SIG-M5 (cell line): ENCODE measurements at places on chromosomes 11 and 22.

DNA sequence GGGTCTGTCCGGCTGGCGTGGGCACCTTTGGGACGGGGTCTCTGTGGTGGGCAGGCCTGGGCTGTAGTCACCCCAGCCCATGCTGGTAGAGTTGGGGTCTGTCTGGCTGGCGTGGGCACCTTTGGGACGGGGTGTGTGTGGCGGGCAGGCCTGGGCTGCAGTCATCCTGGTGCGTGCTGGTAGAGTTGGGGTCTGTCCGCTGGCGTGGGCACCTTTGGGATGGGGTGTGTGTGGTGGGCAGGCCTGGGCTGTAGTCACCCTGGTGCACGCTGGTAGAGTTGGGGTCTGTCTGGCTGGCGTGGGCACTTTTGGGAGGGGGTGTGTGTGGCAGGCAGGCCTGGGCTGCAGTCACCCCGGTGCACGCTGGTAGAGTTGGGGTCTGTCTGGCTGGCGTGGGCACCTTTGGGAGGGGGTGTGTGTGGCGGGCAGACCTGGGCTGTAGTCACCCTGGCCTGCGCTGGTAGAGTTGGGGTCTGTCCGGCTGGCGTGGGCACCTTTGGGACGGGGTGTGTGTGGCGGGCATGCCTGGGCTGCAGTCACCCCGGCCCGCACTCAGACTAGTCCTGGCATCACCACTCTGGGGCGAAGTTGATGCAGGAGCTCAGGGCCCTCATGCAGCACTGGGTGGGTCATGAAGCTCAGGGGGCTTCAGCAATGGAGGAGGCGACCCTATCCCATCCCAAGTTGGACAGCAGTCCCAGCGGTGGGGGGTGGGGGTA, 19.3 kb downstream of the PRR33 start:
- DNase-seq: no peak

- DNase-seq: no peak
These were observed 111.6 kb upstream of the CD82 start for GRCh38 chr11:44453871-44454270.

DNA sequence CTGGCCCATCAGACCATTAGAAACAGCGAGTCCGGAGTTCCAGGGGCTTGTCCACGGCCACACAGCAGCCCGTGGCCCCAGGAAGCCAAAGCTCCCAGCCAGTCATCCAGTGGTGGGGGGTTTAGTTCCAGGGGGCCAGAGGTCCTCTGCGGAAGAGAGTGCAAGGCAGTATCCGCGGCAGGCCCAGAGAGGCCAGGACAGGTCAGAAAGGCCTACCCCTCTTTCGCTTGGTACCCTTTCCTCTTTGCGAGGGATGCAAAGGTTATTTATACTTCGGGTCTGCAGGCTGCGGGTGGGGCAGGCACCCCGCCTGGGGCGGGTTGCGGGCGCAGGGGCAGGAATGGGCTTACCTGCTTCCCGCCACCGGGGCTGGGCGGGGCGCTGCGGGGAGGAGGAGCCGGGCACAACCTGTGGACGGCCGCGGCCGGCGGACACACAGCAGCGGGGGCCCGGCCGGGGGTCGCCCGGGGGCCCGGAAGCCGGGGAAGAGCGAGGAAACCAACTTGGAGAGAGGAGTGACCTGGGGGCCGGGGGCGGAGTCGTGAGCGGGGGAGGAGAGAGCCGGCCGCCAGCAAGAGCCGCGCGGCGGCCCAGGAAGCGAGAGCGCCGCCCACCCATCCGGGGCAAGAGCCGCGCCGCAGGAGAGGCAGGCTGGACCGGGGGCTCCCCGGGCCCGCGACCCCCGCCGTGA, at the start of gene SH3BP1:
TSS of gene SH3BP1 (plus strand) at position 600 of the 691 bp plus-strand sequence. CDS start 119 bp downstream, outside the sequence.
- DNase-seq: no peak

DNA sequence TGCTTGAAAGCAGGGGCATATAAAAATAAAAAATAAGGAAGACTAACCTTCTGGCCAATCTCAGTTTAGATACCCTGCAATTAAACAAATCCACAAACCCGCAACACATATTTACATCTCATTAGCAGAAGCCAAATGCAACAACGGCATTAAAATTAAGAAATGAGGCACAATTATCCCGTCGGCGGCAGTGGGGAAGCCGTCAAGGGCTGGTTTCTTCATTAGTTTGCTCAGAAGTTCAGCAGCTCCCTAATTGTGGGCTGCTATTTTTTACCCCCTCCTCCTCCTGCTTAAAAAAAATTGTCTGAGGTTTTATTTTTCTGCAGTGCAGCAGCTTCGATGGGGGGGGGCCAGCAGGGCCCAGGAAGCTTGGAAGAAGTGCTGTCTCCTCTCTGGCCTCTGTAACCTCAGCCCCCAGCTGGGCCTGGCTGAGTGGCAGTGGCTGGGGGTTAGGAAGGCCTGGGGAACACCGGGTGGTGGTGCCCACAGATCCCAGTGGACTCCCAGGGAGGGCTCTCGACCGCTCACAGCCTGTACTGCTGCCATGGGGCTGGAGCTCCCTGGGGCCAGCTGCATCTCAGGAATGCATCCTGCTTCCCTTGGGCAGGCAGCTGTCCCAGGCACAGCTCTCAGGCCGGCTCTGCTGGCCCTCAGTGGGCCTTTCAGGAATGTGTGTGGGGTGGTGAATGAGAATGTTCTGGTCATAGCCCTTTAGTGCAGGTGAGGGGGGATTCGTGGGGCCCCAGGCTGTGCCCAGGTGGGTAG, 148.7 kb upstream of the B3GAT1 start:
- no peak for DNase-seq

DNA sequence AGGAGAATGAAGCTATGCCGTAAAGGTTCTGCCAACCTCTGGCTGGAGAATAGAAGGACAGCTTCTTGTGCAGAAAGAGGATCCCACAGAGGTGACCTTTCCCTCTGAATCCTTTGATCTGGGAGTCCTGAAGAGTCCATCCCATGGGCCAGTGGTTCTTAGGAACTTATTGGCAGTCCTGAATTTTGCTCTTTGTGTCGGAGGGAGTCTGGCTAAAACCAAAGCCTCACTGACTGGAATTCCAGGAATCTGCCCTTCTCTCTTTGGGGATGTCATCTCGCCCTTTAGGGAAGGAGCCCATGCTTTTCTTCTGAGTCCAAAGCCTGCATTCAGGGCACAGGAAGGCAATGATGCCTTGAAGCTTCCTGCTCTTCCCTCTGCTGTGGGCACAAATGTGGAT, 45.5 kb downstream of the PKNOX2 start:
- DNase-seq: no peak

- no peak for DNase-seq
These were observed 22.0 kb downstream of the AMOTL1 start for GRCh38 chr11:94790197-94790596.

DNA sequence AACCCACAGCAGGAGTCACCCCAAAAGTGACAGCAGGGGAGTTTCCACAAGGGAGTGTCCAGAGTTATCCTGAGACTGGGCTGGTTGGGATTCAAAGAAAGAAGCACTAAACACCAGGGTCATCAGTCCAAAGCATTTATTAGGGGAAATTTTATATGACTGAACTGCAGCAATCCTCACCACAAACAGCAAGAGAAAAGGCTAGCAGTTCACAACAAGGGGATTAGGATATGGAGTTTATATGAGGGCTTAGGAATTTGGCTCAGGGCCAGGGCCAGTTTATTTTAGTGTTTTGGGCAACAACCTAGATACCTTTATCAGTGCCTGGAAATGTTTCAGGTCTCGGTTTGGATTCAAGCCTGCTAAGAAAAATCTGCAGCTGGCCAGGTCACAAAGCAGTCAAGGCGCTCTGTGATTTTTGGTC, 4.6 kb upstream of the TMEM126A start:
- no peak for DNase-seq

GRCh38 chr11:128582496-128583366, 4.6 kb downstream of the ETS1 start:
- DNase-seq: no peak

DNA sequence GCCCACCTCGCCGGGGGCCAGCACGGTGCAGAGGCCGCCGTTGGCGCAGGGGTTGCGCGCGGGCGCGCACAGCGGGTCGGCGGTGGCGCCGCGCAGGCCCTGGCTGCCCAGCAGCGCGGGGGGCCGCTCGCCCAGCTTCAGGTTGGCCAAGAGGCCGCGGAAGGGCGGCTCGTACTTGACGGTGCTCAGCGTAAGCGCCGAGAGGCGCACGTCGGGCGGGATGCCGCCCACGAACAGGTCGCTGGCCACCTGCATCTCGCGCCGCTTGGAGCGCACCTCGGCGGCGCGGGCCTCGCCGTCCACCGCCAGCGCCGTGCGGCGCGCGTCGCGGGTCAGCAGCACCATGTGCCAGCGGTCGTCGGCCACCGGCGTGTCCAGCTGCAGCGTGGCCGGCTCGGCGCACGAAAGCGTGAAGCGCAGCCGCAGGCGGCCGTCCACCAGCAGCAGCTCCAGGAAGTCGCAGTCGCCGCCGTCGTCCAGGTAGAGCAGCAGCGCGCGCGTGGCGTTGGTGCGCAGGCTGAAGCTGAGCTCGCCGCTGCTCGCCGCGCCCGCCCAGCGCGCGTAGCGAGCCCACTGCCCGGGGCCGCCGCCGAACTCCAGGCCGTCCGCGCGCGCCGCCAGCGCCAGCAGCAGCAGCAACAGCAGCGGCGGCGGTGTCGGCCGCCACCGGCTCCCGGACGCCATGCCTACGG, 9.8 kb downstream of the NRXN2 start:
- DNase-seq: no peak

- DNase-seq: no peak
These were observed 76.4 kb downstream of the TMEM135 start for GRCh38 chr11:87114093-87114492.

- no peak for DNase-seq
These were observed 97.4 kb upstream of the PRDM11 start for GRCh38 chr11:45048870-45049691.

- no peak for DNase-seq
These were observed 24.2 kb downstream of the C22orf31 start for GRCh38 chr22:29037340-29037932.

DNA sequence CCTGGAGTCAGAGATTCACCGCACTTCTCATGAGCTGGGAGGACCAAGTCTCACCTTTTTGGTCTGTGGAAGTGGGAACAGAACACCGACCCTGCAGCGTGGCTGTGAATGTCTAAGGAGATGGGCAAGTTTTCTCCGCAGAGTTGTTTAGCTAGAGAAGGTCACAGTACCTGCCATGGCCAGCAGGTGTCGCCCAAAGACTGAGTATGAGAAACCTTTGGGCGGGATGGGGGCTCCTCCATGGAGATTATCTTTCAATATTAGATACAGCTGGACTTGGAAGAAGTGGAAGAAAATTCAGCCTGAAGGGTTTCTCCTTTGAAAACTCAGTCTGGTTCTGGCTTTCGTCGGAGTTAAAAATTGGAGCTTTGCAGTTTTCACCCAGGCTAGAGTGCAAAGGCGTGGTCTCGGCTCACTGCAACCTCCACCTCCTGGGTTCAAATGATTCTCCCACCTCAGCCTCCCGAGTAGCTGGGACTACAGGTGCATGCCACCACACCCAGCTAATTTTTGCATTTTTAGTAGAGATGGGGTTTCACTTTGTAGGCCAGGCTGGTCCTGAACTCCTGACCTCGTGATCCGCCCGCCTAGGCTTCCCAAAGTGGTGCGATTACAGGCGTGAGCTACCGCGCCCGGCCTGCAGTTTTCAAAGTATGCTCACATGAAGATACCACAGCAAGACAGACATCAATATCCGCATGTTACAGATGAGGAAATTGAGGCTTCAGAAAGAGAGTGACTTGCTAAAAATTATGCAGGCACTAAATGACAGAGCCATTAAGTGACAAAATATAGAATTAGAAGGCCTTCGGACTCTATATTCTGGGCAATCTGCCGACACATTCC, 10.7 kb upstream of the DSCAML1 start:
- DNase-seq: no peak

DNA sequence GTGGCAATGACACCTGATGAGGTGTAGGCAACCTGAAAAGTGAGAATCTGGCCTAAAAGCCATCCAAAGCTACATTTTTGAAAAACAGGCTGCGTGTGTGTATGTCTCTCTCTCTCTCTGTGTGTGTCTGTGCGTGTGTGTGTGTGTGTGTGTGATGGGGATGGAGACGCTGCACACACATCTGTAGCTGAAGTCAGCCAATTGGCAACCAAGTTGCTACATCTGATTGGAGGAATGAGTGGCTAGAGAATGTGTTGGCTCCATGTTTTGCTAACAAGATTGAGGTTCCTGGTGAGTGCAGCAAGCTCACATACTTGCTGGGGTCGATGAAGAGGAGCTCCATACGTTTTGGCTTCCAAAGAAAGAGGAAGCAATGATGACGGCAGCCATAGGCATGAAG, 311.4 kb upstream of the NCAM1 start:
- no peak for DNase-seq

- DNase-seq: no peak
These were observed 575 bp downstream of the DUSP18 start for GRCh38 chr22:30667107-30667493.

- DNase-seq: no peak
These were observed 61.5 kb downstream of the NUP98 start for GRCh38 chr11:3735827-3736226.

- no peak for DNase-seq
These were observed 189.5 kb downstream of the FAM76B start for GRCh38 chr11:95599959-95600586.

- DNase-seq: no peak
These were observed 22.4 kb upstream of the ARFGAP3 start for GRCh38 chr22:42879371-42880021.

- no peak for DNase-seq
These were observed 816 bp upstream of the PHRF1 start for GRCh38 chr11:575313-575995.
